ENCODE measurements at places on chromosomes 2 and 18.

GRCh38 chr2:169644173-169644572 is 50.0 kb downstream of the CFAP210 start:
- DNase-seq, result no peak

GRCh38 chr2:23457990-23458682 is 73.2 kb downstream of the KLHL29 start:
- no peak for DNase-seq

- no peak for DNase-seq
Measured at GRCh38 chr2:216987252-216987821, 127.5 kb upstream of the TNP1 start.

DNA sequence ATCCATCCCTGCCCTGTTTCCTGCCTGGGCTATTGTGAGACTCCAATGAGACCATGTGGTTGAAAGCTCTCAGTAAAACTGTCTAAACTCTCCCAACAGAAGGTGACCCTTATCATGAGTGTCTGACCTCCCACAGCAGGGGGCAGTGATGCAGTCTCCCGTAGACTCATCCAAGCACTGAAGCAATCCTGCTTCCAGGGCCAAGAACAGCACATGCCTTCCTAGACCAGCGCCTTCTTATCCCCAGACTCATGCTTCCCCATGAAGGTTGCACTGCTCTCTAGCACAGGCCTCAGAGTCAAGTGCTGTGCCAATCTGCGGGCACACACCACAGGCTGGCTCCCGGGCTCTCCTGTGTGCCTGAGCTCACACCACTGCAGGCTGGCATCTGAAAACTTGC is 112.3 kb downstream of the TNS1 start:
- no peak for DNase-seq

GRCh38 chr2:10079266-10079869 is 843 bp downstream of the CYS1 start:
- peak; percentile 40 for DNase-seq

- no peak for DNase-seq
Measured at GRCh38 chr2:190190507-190191162, 128.1 kb upstream of the MSTN start.

DNA sequence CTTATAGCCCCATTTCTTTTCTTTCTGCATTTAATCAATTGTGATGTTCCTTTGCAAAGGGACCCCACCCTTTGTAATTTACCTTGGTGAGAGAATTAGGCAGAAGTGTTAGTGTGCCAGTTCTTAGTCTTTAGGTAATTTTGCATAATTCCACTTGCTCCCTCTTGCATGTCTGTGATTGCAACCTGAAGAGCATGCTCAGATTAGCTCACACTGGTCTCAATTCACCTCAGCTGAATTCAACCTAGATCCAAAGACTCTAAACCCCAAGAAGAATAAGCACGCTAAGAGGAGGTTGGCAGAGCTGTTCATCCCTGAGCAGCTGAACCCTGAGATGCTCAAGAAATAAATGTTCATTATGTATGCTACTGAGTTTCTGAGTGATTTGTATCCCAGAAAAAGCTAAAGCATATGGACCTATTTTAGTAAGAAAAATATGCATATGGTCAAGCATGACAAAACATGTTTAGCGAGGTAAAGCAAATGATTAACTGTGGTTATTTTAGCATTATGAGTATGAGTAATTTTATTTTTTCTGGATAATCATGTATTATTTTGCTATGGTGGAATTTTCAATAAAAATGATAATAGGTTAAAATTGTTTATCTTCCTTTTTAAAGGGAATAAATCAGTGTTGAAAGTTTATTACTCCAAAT is 299.2 kb upstream of the ZSWIM2 start:
- no peak for DNase-seq

- no peak for DNase-seq
Measured at GRCh38 chr2:70684846-70685622, 83.0 kb downstream of the ADD2 start.

DNA sequence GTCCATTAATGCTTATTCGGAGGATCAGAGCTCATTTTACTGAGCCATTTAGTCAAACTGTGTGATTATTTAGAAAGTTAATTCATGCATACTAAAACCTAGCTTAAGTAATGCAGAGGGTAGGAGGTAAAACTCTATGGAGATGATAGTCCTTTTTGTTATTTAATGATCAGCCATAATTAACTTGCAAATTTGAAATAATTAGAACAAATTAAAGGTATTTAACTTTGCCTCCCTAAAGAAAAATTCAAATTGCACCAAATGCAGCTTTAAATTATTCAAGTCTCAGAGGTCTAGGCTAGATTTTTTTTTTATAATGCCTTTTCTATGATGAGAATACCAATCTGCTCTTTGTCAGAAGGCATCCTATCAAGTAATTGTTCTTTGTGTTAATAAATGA is 310.9 kb downstream of the KIAA1328 start:
- no peak for DNase-seq

GRCh38 chr2:29950481-29950880 is 29.1 kb upstream of the ALK start:
- DNase-seq, result no peak

DNA sequence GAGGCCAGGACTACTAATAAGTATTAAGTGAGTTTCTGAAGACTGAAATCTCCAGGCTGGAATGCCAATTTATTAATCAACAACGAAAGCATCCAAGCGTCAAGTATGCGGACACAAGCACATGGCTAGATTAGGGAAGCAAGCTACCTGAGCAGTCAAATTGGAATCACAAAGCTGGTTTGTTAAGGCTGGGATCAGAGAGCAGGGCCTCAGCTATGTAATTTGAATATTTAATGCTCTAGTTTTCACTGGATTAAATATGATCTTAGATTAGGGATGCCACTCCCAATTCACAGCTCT is 5.7 kb downstream of the CCL20 start:
- DNase-seq, result no peak

GRCh38 chr2:50535256-50535655 is 496.7 kb downstream of the NRXN1 start:
- DNase-seq, result no peak

- DNase-seq, result peak; percentile 81
Measured at GRCh38 chr2:1593371-1594122, 150.8 kb downstream of the PXDN start.

DNA sequence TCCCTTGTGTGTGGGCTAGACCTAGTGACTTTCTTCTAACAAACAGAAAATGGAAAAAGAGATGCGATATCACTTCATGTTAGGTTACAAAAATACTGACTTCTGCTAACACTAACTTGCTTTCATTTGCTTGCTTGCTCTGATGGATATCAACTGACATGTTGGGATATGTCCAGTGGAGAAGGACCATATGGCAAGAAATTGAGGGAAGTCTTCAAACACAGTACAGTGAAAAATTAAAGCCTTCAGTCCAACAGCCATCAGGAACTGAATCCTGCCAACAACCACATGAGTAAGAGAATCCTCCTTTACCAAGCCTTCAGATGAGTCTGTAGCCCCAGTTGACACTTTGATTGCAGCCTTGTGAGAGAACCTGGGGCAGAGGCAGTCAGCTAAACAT is 143.9 kb downstream of the MAIP1 start:
- DNase-seq, result no peak

DNA sequence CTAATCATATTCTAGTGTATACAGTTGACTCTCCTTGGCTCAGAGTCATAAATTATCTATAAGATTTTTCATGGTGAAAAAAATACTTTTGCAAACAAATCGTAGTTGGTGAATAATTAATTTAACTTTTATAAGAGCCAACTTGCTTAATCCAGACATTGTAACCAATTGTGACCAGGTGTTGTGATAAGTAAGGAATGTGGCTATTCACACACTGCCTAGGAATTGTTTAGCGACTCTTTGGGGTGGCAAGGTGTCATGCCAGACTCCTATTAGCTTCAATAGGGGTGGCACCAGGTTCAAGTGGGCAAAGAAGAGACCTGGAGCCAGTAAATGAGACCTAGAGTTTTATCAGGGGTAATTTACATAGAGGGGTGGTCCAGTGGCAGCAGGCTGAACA is 344.7 kb upstream of the PKDCC start:
- DNase-seq, result no peak

DNA sequence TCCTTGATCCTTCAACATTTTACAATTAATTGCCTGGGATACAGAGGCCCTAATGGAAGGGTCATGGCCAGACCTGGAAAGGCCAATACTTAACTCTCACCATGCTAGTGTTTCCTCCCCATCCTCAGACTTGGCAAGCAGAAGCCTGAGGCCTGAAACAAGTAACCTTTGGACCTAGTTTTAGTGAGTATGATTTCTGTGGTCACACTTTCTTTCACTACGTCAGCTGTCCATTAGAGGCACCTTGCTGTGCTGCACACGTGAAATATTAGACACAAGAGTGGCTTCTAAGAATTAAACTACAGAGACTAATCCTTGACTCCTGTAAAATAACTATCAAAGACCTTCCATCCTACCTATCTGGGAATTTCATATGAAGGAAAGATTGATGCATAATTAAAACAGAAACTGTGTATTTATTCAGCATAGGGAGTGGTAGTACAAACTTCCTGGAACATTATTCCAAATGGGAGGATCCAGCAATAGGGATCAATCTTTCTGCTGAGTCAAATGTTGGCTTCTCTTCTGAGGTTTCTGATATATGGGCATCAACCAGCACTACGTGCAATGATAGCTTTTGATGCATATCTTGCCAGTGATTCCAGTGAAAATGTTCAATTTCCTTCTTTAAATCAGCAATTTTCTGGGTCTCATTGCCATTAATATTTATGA is 249.7 kb downstream of the IKZF2 start:
- no peak for DNase-seq

- DNase-seq, result peak; percentile 49
Measured at GRCh38 chr2:88658881-88659537, 31.7 kb upstream of the EIF2AK3 start.

- DNase-seq, result peak; percentile 80
Measured at GRCh38 chr2:221529943-221530652, 42.0 kb downstream of the EPHA4 start.
